ENCODE measurements at places on chromosomes 2 and 18.

- no peak for DNase-seq
Measured at GRCh38 chr18:3219241-3219630, 532 bp downstream of the MYOM1 start.

- DNase-seq, result no peak
Measured at GRCh38 chr18:42706029-42706608, 409.4 kb downstream of the RIT2 start.

- DNase-seq, result no peak
Measured at GRCh38 chr2:143333168-143333791, 204.1 kb downstream of the ARHGAP15 start.

DNA sequence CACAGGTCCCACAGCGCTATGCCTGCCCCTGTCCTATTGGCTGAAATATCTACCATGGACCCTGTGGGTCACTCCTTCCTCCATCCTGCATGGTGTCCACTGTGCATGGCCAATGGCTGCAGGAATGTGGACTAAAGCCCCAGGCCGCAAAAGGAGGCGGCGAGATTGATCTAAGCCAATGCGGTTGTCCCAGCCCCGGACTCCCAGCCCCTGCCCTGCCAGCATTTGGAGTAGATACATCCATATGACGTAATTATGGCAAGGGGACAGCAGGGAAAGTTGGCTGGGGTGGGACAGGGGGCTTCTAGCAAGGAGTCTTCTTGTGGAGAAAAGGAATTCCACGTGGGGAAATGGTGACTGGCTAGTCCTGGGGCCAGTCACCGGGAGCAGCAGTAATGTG, 11.4 kb upstream of the ZNF516 start:
- DNase-seq, result no peak

- DNase-seq, result no peak
Measured at GRCh38 chr2:43098539-43098938, 127.9 kb downstream of the ZFP36L2 start.

DNA sequence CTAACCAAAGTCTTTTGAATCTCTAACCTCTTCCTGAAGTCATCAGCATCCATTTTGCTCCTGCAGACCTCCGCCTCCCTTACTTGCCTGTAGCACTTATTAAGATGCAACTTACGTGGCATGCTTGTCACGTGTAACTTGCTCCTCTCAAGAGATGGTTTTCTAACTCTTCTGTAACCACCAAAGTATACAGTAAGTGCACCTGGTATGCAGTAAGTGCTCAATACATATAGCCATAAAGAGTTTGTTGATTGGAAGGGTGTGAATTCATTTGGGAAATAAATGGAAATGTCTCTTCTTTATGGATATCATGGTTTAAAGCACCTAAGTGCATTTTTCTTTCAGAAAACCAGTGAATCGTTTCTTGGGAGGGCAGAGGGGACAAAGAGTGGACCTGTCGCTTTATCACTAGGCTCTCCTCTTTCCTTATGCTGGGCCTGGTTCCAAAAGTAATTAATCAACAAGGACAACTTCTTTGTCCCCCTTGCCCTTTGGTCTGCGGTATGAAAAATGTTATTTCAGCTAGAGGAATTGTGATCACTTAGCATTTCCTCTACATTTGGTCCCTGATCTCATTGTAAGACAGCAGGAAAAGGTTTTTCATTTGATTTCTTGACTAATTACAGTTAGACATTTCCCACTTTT, 370.0 kb upstream of the SPRED2 start:
- DNase-seq, result no peak

DNA sequence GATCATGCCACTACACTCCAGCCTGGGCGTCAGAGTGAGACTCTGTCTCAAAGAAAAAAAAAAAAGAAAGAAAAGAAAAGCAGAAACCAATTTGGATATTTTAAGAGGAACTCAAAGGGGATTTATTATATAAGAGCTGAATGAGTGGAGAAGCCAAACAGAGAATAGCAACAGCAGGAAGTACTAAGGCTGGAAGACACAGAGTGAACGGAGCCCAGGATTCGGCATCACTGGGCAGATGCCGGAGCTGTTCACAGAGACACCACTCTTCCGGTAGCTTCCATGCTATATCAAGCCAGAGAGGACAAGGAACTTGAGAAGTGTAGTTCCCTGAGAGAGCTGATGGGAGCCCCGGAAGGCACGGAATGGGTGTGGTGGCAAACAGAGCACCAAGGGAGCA, 47.0 kb upstream of the CABLES1 start:
- DNase-seq, result no peak

DNA sequence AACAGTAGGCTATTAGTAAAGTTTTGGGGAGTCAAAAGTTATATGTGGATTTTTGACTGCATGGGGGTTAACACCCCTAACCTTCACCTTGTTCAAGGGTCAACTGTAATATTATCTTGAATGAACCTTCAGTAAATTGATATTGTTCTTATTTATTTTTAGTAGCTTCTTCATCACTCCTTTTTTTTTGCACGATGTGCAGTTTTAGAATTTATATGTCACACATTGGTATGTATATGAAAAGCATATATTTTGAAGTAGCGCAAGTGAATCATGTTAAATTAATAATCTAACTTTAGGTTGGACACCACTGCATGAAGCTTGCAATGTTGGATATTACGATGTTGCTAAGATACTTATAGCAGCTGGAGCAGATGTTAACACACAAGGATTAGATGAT, 79.9 kb downstream of the ANKRD12 start:
- no peak for DNase-seq

GRCh38 chr2:95025406-95026319, at the start of gene MAL:
TSS of gene MAL (plus strand) at chr2:95025708. CDS start at chr2:95025793, 85 bp downstream.
- peak; percentile 84 for DNase-seq

DNA sequence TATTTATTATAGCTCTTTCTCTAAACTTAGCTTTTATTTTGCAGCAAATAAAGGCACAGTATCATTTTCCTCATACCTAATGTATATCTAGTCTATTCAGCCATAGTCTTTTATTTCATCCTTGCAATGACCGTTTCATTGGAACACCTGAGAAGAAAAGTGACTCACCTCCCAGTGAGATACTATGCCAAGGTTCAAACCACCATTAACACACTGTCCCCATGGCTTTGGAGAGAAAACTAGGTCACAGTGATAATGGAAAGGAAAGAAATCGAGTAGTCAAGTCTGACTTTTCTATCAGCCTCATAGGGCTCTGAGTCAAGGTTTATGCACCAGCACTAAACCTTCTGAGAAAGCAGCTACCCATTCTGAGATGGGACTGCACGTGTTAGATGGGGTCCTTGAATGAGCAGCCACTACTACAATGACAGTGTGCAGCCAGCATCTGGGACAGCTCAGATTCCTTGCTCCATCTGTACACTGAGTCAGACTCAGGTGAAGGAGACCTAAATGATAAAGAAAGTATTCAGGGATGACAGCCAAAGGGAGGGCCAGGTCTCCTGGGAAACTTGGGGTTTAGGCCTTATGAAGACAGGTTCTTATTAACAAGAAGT, 971.1 kb upstream of the ACVR2A start:
- no peak for DNase-seq

- no peak for DNase-seq
Measured at GRCh38 chr18:41165625-41166024, 789.4 kb upstream of the PIK3C3 start.

DNA sequence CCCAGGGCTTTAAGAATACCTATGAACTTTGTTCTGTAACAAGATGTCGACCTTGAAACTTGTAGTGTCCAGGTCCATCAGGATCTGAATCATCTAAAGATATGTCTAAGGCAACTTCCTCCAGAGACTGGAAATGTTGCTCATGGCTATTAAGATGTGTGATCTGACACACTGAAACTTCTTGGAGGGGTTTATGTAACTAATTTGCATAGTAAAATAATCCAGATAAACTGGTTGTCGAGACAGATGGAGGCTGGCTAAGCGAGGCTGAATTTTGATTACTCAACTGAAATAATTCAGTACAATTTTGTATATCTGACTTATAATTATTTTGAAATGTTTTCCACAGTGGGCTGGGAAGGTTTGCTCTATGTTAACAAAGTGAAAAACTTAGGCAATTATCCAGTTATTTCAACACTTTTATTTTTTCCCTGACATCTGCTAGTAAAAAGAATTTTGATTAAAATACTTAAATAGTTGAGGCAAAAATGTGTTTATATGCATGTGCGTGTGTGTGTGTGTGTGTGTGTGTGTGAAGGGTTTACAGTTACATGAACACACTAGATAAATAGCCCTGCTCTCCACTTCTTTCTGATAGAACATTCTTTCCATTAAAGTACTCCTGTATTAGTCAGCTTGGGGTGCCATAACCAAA, 11.4 kb upstream of the MAP3K20 start:
- DNase-seq, result no peak

GRCh38 chr2:100744589-100744988, 75.3 kb upstream of the NPAS2 start:
- no peak for DNase-seq

DNA sequence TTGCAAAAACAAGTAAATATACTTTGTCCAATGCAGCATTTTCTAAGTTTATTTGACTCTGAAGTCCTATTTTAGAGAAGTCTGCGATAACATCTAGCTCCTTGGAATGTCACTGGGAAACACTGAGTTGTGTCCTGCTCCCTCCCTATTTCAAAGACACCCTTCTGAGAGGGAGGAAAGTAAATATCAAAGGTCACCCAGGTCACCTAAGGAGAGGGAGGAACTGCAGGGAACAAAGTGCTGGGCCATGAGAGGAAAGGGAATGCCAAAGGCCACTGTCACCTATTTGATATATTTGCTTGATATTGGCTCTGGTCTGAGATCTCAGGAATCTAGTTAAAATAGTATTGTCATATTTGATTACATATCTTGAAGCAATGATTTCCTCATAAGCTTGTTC, 201.3 kb downstream of the GCA start:
- DNase-seq, result no peak

DNA sequence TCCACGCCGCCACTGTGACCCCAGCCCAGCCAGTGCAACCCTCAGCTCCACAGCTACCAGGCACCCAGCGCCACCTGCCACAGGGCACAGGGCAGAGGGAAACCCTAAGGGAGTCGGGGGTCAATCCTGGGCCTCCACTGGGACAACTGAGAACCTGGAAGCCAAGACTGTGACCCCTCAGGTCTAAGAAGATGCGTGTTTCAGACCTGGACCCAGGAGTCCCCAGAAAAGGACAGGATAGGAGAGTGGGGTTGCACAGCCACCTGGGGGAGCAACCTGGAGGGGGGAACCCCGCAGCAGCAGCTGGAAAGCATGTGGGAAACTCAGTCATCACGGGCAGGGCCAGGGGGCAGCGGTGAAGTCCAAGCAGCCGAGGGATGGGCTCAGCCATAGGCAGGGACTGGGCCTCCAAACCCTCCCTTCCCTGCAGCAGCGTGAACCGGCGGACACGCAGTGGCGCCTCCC, 4.1 kb downstream of the ESPNL start:
- no peak for DNase-seq

GRCh38 chr2:96623116-96623515, 15.0 kb downstream of the KANSL3 start:
- DNase-seq, result no peak

DNA sequence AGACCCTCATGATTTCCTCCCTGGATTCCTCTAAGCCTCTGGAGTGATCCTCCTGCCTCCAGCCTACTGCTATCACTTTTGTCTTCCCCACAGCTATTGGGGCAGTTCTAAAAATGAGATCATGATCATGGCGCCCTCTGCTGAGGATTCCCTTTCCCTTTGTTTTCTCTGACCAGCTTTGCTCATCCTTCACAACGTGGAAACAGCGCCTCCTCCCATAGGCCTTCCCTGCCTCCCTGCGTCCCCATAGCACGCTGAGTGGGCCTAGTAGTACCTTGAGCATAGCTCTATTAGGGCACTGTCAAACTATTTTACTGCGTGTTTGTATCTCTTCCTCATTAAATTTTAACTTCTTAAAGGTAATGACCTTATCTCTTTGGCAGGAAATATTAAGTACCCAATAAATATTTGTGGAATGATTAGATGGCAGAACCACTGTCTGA, 207.0 kb upstream of the FANCL start:
- peak; percentile 95 for DNase-seq

DNA sequence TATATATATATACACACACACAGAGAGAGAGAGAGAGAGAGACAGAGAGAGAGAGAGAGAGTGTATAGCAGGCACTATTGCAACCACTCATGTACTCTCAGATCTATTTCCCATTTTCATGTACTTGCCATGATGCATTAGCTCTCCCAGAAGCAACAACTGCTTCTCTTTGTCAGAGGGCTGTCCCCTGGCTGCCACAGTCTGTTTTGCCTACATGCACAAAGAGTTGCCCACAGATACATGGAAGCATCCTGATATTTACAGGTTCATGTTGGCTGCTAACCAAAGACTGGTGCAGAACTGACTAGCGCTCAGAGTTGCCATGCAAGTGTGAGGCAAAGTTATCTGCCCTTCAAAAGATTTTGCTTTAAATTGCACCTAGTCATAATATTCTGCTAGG, 469.3 kb upstream of the ZNF804A start:
- DNase-seq, result no peak

- DNase-seq, result no peak
Measured at GRCh38 chr2:38765149-38765548, 12.9 kb upstream of the GEMIN6 start.

DNA sequence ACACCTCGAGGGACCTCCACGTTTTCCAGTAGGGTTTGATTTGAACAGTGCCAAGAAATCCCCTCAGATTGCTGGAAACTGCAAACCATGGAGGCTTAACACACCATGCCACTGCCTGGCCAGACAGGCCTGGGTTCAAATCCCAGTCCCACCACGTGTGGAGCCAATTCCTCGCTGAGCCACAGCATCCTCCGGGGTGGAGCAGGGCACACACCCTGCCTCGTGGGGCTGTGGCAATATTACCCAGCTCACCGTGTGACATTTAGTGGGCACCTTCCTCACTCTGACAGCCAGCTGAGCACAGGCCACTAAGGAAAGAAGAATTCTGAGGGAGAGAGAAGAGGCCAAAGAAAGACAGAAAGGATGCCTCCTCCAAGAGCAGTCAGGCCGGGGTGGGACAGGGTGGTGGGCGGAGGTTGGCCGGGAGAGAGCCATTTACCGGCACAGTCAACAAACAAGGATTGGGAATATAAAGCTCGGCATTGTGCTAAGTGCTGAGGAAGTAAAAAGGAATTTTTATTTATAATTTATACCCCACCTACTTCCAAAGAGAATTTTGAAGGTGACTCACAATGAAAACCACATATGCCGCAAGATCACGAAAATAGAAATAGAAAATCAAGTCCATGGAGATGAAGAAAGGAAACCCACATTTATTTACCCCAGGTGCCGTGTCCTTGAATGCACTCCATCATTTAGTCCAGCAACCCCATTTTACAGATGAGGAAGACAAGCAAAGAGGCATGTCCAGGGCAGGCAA, 111.5 kb downstream of the MCFD2 start:
- no peak for DNase-seq

DNA sequence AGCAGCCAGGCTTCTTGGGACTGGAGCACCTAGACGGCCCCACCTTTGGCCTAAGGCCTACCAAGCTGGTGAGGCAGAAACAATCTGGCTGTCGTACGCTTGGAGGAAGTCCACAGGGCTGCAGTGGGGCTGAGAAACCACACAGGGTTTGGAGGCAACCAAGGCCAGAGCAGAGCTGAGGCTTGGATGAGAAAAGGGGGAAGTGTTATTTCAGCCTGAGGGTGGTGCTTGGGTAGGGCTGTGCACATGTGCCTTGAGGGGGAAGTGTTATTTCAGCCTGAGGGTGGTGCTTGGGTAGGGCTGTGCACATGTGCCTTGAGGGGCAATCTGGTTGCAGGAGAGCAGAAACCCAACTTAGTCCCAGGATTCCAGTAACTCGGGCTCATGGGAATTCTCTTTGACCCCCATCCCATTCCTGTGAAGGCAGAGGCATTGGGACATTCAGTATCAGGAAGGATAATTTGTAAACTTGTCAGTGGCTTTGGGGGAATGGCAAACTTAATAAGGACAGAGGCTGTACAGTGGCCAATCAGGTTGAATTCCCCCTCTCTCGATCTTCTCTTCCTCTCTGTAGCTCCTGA, 971 bp upstream of the FBXO41 start:
- no peak for DNase-seq

- no peak for DNase-seq
Measured at GRCh38 chr2:160838691-160839090, 321.5 kb upstream of the TANK start.

All from GM23338 (cell line).